NCI-H1092 (cell line): ENCODE measurements at places on chromosomes 5 and 9.

DNA sequence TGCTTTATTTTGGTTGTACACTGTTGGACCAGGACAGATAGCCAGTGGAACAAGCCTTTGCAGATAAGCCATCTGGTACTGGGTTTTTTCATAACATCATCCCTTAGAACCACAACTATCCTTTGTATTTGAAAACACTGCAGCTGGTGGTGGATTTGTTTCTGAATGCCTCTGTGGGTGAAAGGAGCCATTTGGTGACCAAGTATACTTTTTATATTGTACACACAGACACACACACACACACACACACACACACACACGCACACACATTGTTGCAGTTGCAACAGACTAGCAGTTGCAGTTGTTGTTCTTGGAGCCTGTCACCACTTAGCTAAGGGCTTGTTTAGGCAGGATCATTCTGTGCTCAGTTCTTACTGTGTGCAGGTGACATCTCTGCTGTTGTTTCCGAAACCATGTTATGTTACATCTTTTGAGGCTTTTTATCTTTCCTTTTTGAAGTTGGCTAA, 22.9 kb upstream of the CAVIN4 start:
- no peak for DNase-seq

- DNase-seq, result no peak
These were observed 15.0 kb upstream of the GPX3 start for GRCh38 chr5:151005187-151005949.

GRCh38 chr5:148398698-148399121, 15.0 kb downstream of the FBXO38 start:
- no peak for DNase-seq

- no peak for DNase-seq
These were observed 14.7 kb downstream of the ENC1 start for GRCh38 chr5:74625742-74626241.

DNA sequence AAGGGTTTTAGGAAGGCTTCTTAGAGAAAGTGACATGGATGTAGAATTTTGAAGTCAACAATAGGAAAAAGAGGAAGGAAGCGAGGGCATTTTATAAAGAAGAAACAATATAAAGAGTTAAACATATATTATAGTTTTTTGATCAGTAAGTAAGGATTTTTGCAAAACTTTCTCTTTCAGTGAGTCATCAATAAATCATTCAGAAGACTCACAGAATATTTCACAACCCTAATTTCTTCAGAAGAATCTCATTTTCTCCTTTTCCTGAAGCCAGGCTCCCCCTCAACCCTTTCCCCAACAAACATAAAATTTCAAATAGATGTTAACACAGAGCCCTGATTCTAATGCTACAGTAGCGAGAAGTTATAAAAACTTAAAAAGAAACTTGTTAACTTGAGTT, 4.3 kb upstream of the COX7C start:
- DNase-seq, result no peak

- DNase-seq, result no peak
These were observed 65.4 kb downstream of the MVB12B start for GRCh38 chr9:126391713-126392661.

DNA sequence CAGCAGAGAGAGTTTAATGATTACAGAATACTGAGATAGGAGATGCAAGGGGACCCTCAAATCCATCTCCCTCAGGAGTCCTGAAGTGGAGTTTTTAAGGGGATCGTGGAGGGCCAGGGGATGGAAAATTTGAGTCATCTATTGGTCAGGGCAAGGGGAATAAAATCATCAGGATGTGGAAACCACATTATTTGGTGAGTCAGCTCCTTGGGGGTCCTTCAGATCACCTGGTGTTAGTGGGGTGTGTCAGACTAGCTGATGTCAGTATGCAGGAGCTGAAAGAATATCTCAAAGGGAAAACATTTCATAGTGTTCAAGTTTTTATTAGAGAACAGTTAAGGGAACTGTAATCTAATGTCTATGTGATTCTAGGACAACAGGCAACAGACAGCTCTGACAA, 183.0 kb upstream of the FTMT start:
- DNase-seq, result no peak

DNA sequence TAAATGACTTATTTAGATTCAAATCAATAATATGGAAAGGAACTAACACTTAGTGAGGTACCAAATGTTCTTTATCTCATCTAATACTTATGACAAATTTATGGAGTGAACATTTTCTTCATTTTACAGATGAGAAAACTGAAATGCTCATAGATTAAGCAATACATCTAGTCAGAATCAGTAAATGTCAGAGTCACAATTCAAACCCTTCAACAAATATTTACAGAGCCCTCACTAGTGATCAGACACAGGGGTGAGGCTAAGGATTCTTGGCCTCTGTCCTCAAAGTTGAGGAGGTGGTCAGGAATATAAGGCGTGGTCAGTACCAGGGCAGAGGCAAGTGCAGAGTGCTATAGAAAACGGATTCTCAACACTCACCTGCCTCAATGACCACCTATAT, 29.5 kb upstream of the ARSB start:
- no peak for DNase-seq

DNA sequence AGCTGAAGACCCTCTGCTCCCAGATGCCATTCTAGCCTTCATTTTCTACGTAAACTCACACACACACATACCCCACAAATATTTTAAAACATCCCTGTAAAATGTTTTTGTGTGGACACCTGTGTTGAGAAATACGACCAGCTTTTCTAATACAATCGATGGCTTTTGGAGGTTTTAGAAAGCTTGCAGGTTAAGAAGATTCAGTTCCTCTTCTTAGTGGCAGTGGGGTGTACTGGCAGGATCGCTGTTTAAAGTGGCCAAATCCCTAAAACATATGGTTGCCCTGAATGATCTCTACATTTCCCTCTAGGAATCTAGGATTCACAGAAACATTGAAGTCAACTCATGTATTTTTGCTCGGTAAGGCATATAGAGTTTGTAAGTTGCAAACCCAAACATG, 236.3 kb downstream of the NSG2 start:
- no peak for DNase-seq
